T-helper 22 cell (primary cell): ENCODE measurements at places on chromosomes 1 and 21.

- DNase-seq, result no peak
Measured at GRCh38 chr1:202848191-202848542, 37.4 kb downstream of the PCAT6 start.

- peak; percentile 9 for DNase-seq
Measured at GRCh38 chr1:236451796-236452373, 57.8 kb downstream of the EDARADD start.

GRCh38 chr21:31012133-31013089 lies 25.9 kb downstream of the KRTAP19-8 start:
- no peak for DNase-seq

DNA sequence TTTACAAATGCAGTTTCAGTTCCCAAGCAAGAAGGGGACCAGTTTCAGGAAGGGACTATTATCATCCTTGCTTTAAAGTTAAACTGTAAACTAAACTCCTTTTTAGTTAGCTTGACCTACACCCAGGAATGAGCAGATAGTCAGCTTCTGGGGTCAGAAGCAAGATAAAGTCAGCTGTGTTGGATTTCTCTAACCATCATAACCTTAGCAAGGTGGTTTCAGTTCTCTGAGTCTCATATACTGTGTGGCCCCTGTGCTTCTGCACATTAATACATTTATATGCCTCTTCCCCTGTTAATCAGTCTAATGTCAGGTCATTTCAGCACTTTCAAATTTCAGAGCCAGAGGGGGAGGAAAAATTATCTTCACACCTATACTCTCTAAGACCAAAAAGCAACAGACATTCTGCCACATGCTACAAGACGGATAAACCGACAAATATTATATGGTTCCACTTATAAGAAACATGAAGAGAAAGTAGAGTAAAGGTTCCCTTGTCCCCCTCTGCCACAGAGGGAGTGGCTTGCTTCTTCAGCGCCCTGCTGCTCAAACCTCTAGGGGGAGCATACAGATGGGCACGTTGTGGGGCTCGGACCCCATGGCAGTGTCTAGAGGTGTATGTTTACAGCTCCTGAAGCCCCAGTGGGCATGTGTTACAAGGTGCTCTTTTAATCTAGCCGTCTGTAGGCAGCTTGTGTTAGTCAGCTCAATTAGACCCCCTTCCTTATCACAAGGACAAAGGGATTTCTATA lies 89.1 kb downstream of the SMYD3 start:
- no peak for DNase-seq

- DNase-seq, result no peak
Measured at GRCh38 chr1:93443454-93443853, 4.5 kb upstream of the FNBP1L start.

- DNase-seq, result no peak
Measured at GRCh38 chr1:25566730-25567341, 23.4 kb downstream of the LDLRAP1 start.

GRCh38 chr1:42740851-42741580 lies 980 bp upstream of the CLDN19 start:
- DNase-seq, result no peak

- DNase-seq, result no peak
Measured at GRCh38 chr1:83626603-83627002, 372.3 kb downstream of the TTLL7 start.

DNA sequence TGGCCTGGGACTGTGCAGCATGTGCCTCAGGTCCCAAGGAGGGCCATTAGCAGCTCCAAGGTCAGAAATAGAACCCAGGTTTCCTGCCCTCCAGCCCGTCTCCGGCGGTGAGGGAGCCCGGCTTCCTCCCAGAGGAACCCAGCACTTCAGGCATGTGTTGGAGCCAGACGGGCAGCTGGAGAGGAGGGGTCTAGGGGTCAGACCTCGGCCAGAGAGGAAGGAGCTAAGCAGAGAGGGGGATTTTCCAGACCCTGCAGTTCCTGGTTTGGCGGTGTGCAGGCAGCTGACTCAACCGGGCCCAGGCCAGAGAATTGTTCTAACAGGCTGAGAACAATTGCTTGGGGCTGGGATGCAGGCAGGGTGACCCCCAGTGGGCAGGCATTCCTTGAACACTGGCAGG lies 37.1 kb downstream of the HSPG2 start:
- no peak for DNase-seq

DNA sequence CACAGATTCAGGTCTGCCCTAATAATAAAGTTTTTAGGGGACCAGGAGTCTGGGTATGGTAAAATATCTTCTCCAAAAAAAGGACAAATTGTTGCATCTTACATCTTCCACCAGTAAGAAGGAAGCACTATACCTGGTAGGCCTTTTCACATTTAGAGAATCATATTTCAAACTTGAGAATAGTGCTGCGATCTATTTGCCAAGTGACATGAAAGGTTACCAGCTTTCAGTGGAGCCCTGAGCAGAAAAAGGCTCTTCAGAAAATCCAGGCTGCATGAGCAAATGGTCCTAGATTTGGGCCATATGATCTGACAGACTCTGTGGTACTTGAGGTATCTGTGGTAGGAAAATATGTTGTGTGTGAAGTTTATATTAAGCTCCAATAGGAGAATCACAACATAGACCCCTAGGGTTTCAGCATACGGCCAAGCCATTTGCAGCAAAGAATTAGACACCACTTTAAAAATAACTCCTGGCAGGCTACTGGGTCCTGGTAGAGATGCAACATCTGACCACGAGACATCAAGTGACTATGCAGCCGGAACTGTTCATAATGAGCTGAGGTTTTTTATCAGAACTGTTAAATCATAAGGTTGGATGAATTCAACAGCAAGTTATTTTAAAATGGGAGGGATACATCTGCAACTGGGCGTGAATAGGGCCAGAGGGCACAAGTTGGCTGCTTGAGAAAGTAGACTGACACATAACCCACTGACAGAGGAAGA lies 38.6 kb upstream of the CCDC190 start:
- DNase-seq, result no peak

- DNase-seq, result no peak
Measured at GRCh38 chr1:40848530-40849189, 13.5 kb downstream of the CITED4 start.

- no peak for DNase-seq
Measured at GRCh38 chr1:202150602-202151001, 6.1 kb upstream of the ARL8A start.

DNA sequence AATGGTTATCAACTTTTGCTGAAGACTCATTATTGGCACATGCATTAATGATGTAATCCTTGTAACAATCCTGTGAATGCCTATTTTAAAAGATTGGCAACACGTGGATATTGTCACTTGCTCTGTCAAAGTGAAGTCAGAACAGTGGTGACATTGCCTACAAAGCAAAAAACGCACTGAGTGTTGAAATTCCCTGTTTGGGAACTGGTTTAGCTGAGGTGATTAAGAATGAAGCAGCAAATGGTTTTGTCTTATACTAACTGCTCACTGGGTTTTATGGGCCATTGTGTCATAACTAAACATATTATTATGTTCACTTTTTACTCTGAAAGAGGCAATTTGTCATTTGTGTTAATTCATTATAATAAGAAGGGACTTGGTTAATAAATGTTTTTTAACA lies 11.3 kb downstream of the OR14A16 start:
- DNase-seq, result no peak

DNA sequence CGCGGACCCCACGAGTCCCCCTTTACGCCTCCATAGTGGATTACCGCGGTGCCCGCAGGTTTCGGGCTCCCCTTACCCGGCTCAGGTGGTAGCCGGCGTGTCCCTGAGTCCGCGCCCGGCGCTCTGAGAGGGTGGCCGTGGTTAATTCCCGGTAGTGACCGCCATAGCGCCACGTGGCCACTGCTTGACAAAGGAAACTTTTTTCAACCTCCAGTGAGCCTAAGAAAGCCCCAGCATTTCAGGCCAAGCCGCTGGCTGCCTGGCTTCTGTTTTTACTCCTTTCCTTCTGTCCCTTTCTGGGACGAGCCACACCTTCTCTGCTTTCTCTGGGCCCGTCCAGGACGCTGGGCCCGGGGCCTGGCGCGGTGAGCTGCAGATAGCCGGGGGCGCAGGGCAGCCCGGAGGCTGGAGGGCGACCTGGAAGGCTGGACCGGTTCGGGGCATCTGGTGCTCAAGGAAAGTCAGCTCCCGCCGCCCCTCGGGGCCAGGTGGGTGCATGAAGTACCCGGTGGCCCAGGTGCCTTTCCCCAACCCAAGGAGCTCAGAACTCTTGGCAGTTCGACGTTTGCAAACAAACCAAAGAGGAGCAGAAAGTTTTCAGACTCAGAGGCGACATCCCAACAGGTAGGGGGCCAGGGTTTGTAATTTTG lies 540 bp upstream of the C1orf198 start:
- DNase-seq, result no peak

- no peak for DNase-seq
Measured at GRCh38 chr1:18077657-18078215, 29.9 kb upstream of the IGSF21 start.

- no peak for DNase-seq
Measured at GRCh38 chr1:57281324-57281723, 142.5 kb downstream of the DAB1 start.

DNA sequence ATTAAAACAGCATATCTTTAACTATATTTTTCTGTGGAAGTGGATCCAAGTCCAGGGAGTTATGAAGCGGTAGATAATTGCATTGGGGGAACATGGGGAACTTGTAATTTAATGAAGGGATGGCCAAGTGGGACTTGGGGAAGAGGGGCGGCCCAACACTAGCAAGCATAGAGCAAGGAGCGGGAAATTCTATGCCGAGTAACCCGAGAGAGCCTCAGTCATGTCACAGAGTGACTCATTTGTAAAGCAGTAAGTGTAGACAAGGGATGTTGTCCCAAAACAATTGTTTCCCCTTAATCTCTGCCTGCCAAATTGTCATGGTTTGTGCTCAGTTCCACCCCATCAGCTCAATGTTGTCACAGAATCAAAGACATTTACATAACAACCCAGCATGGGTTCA lies 620.1 kb downstream of the AJAP1 start:
- no peak for DNase-seq
